Placental pericyte (primary cell): ENCODE measurements at places on chromosomes 7 and 10. TPM values are rescaled to one million over a fixed set of nuclear protein-coding genes. Genes with fewer than 3 reads are reported as not detected.

Gene ADIRF
- 1.0 TPM in 1 of 2 replicates, not detected in the other for total RNA-seq

Gene MYL10
- total RNA-seq: not detected in 2 replicates

Gene CACNA2D1
- 63.0 and 66.6 TPM in 2 replicates for total RNA-seq

Gene C10orf95
- not detected in 2 replicates for total RNA-seq

Gene SPDYE16
- not detected in 2 replicates for total RNA-seq

Gene PCDH15
- total RNA-seq: not detected in 2 replicates

Gene SLC18A2
- not detected in 2 replicates for total RNA-seq

Gene KLF14
- total RNA-seq: 0.14 and 0.22 TPM in 2 replicates

Gene SCART1
- total RNA-seq: 2.1 and 3.1 TPM in 2 replicates

Gene HOXA9
- total RNA-seq: 14.2 and 23.2 TPM in 2 replicates

Gene CALHM1
- not detected in 2 replicates for total RNA-seq

Gene TMEM26
- 1.1 and 6.2 TPM in 2 replicates for total RNA-seq

Gene GNAT3
- not detected in 2 replicates for total RNA-seq
